ENCODE measurements at places on chromosomes 5 and 9. TPM values are rescaled to one million over a fixed set of nuclear protein-coding genes. Genes with fewer than 3 reads are reported as not detected.

DNA sequence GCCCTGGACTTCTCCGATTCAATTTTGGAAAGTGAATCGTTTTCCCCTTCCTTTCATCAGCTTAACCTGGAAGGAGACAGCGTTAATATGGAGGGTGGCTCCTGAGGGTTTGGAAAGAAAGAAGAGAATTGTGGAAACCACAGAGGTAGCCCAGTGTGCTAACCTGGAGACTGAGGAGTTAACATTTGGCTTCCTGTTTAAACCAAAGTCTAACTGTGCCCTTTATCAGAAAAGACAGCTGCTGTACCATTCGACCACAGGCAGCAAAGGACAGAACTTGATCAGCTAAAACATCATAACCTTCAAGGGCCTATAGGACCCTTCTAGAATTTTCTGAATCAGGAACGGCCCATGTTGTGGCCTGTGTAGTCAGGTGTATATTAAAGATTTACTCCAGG lies 735 bp downstream of the IDNK start:
- no peaks in the 10 kb centered on the region for H3K27me3 ChIP-seq
- H3K4me1 ChIP-seq = no peaks in the 10 kb centered on the region

DNA sequence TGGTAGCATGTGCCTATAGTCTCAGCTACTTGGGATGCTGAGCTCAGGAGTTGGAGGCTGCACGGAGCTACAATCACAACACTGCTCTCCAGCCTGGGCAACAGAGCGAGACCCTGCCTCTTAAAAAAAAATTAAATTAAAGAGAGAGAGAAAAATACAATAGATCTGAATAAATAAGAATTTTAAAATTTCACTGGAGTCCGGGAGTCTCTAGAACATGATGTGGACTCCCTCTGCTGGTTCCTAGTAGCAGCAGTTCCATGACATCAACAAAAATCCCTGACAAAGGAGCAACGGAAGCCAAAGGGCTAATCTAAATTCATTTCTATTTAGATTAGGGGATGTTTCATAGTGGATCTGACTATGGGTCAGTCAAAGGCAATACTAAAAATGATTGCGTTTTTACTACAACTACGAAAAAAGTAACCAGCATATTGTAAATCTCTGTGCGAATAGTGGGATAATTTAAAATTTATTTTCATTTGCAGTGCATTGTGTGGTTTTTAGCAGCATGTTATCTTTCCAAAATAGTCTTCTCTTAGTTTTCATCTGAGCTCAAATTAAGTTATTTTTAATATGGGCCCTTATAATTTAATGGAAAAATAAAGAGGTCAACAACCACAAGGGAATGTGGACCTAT lies 6.7 kb downstream of the INIP start:
- no peak for DNase-seq
- H3K4me1 ChIP-seq = no peaks in the 10 kb centered on the region
- H3K27me3 ChIP-seq = no peaks in the 10 kb centered on the region
- no peaks in the 10 kb centered on the region for H3K36me3 ChIP-seq

- no peak for DNase-seq
- no peak overlapping the region for H3K27ac ChIP-seq
- H3K4me3 ChIP-seq = no peak overlapping the region
- H3K27me3 ChIP-seq = no peaks in the 10 kb centered on the region
- no peaks in the 10 kb centered on the region for H3K36me3 ChIP-seq
- H3K4me1 ChIP-seq = no peaks in the 10 kb centered on the region
Observed at GRCh38 chr5:30878296-30878695, 315.2 kb upstream of the CDH6 start.

The DHX29 gene
- 44.4 TPM for total RNA-seq

DNA sequence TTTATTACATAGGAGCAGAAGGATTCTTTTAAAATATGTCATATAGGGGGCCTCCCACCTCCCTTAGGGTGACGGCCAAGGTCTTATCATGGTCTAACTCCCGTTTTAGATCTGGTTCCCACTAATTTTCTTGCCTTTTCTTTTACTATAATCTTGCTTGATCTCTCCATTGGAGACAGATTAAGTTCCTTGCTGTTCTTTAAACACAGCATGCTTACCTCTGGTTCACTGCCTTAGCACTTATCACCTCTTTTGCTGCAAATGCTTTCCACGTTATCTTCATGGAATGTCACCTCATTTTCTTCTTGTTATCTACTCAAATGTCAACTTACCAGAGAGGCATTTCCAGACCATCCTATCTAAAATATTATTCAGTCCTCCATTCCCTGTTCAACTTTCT lies 1047.6 kb downstream of the TLE4 start:
- no peaks in the 10 kb centered on the region for H3K36me3 ChIP-seq
- DNase-seq = no peak
- no peak overlapping the region for H3K4me3 ChIP-seq

The LECT2 gene
- not detected for total RNA-seq

GRCh38 chr5:158303275-158303674 lies 444.3 kb upstream of the CLINT1 start:
- no peaks in the 10 kb centered on the region for H3K27me3 ChIP-seq
- no peaks in the 10 kb centered on the region for H3K4me1 ChIP-seq
- no peaks in the 10 kb centered on the region for H3K36me3 ChIP-seq

GRCh38 chr9:100011062-100011681 lies 87.6 kb downstream of the ERP44 start:
- H3K36me3 ChIP-seq = no peaks in the 10 kb centered on the region
- no peaks in the 10 kb centered on the region for H3K4me1 ChIP-seq
- no peak overlapping the region for H3K4me3 ChIP-seq
- no peaks in the 10 kb centered on the region for H3K27me3 ChIP-seq
- no peak for DNase-seq

GRCh38 chr9:81002242-81002641 lies 687.1 kb downstream of the TLE1 start:
- H3K4me1 ChIP-seq = no peaks in the 10 kb centered on the region
- H3K4me3 ChIP-seq = no peak overlapping the region
- no peaks in the 10 kb centered on the region for H3K36me3 ChIP-seq
- H3K27ac ChIP-seq = no peak overlapping the region

GRCh38 chr9:135046739-135047350 lies 40.6 kb upstream of the OLFM1 start:
- H3K27me3 ChIP-seq = no peaks in the 10 kb centered on the region
- no peak for DNase-seq
- no peaks in the 10 kb centered on the region for H3K4me1 ChIP-seq
- no peaks in the 10 kb centered on the region for H3K36me3 ChIP-seq

DNA sequence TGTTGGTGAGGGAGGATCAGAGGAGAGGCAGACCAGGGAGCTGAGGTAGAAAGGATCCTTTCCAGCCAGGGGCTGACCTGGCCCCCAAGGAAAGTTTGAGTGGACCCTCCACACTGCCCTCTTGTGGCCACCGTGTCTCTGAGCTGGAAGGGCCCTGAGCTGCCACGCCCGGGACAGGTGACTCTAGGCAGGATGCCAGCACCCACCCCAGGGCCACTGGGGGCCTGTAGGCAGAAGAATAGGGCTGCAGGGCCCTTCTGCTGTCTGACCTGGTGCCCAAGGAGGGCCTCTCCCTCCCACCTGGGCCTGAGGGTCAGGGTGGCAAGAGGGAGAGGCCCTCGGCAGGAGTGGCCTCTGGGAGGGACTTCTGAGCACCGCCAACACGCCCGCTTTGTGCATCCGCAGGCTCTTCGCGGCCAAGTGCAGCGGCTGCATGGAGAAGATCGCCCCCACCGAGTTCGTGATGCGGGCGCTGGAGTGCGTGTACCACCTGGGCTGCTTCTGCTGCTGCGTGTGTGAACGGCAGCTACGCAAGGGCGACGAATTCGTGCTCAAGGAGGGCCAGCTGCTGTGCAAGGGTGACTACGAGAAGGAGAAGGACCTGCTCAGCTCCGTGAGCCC lies 76.8 kb downstream of the LMX1B start:
- H3K27me3 ChIP-seq = peaks cover 7% of the 10 kb centered on the region
- H3K27ac ChIP-seq = no peak overlapping the region
- H3K4me1 ChIP-seq = no peaks in the 10 kb centered on the region
- H3K36me3 ChIP-seq = no peaks in the 10 kb centered on the region
- DNase-seq = no peak

- no peak overlapping the region for H3K4me3 ChIP-seq
- no peaks in the 10 kb centered on the region for H3K36me3 ChIP-seq
- no peaks in the 10 kb centered on the region for H3K27me3 ChIP-seq
- H3K27ac ChIP-seq = no peak overlapping the region
- no peaks in the 10 kb centered on the region for H3K4me1 ChIP-seq
- DNase-seq = no peak
Observed at GRCh38 chr9:17648516-17648915, 69.7 kb downstream of the SH3GL2 start.

DNA sequence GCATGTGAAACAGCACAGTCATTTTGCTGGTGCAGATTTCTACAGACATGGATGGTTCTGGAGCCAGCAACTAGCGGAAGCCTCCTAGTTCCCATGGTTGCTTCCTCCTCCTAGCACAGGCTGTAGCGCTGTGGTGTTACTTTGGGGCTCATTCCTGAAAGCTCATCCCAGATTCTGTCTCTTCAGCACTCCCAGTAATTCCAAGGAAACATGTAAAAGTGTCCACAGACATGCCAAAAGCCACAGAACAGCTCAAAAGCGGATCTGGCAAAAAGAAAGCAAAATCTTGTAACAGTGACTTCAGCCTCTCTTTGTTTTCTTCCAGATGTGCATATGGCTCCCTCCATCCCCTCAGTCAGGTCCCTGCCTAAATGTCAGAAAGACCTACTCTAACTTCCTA lies 144.1 kb downstream of the CEP120 start:
- no peaks in the 10 kb centered on the region for H3K4me1 ChIP-seq
- DNase-seq = no peak
- no peak overlapping the region for H3K4me3 ChIP-seq
- H3K27ac ChIP-seq = no peak overlapping the region
- no peaks in the 10 kb centered on the region for H3K27me3 ChIP-seq

DNA sequence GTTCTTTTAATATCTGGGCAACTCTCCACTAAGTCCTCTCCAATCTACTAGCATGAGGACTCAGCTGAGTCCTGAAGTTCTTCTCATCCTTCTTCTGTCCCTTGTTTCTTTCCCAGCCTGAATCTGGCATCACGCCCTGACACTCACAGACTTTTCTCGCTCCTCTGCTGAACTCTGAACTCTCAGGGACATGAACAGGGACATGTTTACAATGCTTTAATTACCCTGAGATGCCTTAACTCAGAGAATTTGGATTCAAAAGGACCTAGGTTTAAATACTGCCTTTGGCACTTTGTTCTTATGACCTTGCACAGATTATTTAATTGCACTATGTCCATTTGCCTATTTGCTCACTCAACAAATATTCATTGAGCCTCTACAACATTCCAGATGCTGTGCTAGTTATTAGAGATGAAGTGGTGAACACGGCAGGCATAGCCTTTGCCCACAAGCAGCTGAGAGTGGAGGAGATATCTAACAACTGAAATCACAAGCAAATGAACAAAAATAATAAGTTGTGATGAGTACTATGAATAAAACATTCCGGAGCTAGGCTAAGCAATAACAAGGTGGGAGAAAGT lies 106.0 kb downstream of the ADRB2 start:
- H3K27me3 ChIP-seq = no peaks in the 10 kb centered on the region
- no peaks in the 10 kb centered on the region for H3K4me1 ChIP-seq
- no peak for DNase-seq
- H3K36me3 ChIP-seq = no peaks in the 10 kb centered on the region
- H3K27ac ChIP-seq = no peak overlapping the region

GRCh38 chr9:16429671-16430070 lies 440.8 kb downstream of the BNC2 start:
- H3K27me3 ChIP-seq = no peaks in the 10 kb centered on the region

- H3K27me3 ChIP-seq = no peaks in the 10 kb centered on the region
- H3K36me3 ChIP-seq = no peaks in the 10 kb centered on the region
- no peaks in the 10 kb centered on the region for H3K4me1 ChIP-seq
- DNase-seq = no peak
- no peak overlapping the region for H3K4me3 ChIP-seq
- H3K27ac ChIP-seq = no peak overlapping the region
Observed at GRCh38 chr9:123488722-123489321, 132.8 kb downstream of the CRB2 start.

The HSD17B3 gene
- total RNA-seq = not detected

GRCh38 chr5:74560245-74560644 lies 80.3 kb downstream of the ENC1 start:
- H3K36me3 ChIP-seq = no peaks in the 10 kb centered on the region
- no peaks in the 10 kb centered on the region for H3K4me1 ChIP-seq
- no peak overlapping the region for H3K27ac ChIP-seq
- H3K4me3 ChIP-seq = no peak overlapping the region

DNA sequence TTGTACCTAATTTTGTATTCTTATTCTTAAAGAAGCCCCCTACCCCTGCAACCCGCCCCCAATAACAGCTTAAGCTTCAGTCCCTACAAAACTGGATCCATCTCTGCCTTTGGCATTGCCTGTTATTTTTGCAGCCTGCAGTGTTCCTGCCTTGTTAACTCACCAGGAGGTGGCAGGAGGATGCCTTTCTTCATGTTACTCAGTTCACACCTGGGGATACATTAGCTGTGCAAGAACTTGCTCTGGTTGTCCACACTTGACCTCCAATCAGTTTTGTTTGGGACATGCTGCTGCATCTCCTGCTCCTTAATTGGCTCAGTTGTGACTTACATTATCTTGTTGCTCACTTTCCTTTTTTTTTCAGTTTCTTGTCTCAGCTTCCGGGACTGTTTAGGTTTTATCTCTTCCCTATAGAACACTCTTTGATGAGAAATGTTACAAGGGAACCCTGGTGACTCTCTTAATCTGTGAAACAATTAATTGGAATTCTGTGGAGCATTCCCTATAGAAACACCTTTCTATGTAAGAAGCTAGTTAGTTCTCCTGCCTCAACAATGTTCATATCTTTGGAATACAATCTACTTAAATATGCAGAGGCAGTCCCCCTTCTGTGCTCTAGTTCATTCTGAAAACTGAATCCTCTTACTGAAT lies 467.7 kb upstream of the ACO1 start:
- no peaks in the 10 kb centered on the region for H3K27me3 ChIP-seq
- H3K4me3 ChIP-seq = no peak overlapping the region
- no peak overlapping the region for H3K27ac ChIP-seq
- no peaks in the 10 kb centered on the region for H3K36me3 ChIP-seq

GRCh38 chr9:93595461-93595860 lies 19.1 kb downstream of the PHF2 start:
- DNase-seq = no peak
- H3K27ac ChIP-seq = no peak overlapping the region
- no peaks in the 10 kb centered on the region for H3K27me3 ChIP-seq
